ENCODE measurements at places on chromosomes 3 and 15.
A peak's percentile ranks its signal among the peaks of the same experiment; 100 is the strongest.

- no peak for DNase-seq
Observed at GRCh38 chr15:81113861-81114291, 20.2 kb upstream of the CFAP161 start.

DNA sequence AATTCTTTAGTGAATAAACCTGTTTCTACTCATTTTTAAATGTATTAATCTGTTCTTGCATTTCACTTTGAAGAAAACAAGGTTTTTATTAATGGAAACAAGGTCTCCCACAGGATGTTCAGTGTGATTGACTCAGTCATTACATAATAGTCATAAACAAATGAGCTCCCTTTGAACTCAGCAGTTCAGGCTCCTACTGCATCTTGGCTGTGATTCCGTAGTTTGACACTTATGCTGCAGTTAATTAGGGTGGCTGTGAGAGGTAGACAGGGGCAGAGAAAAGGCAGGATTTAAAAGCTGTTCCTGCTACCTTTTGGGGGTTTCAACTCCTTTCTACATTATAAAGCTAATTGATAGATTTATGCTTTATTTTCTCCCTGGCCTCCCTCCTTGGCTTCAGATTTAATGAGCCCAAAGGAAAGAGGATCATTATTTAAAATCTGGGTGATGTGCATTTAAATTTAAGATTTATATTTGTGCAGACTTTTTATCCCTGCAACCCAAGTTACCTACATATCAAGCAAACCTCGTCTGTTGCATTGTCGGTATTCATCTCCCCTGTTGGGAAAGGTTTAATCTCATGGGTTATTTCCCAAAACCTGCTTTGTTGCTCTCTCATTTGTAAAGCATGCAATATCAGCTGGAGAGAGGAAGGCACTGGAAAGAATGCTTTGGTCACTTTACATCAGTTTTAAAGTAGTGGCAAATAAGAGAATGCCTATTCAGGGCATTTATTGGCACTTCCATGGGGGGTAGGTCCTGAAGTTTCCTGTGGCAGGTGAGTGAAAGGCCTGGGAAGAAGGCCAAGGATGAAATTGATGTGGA, 345.0 kb upstream of the NR2E3 start:
- DNase-seq, result no peak

DNA sequence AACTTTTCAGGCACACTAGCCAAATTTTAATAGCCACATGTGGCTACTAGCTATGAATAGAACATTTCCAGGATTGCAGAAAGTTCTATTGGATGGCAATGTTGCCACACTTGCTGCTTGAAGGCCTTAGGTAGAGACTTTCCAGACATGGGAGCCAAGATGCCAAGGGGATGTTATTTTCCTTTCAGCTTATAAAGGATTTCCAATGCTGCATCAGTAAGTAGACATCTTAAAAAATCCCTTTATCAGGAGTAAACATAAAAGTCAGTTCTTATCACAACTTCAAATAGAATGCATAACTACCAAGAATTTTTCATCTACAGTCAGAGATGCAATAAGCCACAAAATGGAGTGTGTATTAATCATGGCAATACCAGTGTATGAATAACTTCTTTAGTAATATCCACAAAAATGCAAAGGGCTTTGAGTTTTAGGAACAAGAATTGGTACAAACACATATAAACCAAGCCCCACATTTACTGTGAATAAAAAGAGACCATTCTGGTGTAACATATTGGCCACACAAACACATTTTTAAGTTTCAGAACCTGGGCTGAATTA, 457.1 kb upstream of the ADAMTS9 start:
- no peak for DNase-seq

DNA sequence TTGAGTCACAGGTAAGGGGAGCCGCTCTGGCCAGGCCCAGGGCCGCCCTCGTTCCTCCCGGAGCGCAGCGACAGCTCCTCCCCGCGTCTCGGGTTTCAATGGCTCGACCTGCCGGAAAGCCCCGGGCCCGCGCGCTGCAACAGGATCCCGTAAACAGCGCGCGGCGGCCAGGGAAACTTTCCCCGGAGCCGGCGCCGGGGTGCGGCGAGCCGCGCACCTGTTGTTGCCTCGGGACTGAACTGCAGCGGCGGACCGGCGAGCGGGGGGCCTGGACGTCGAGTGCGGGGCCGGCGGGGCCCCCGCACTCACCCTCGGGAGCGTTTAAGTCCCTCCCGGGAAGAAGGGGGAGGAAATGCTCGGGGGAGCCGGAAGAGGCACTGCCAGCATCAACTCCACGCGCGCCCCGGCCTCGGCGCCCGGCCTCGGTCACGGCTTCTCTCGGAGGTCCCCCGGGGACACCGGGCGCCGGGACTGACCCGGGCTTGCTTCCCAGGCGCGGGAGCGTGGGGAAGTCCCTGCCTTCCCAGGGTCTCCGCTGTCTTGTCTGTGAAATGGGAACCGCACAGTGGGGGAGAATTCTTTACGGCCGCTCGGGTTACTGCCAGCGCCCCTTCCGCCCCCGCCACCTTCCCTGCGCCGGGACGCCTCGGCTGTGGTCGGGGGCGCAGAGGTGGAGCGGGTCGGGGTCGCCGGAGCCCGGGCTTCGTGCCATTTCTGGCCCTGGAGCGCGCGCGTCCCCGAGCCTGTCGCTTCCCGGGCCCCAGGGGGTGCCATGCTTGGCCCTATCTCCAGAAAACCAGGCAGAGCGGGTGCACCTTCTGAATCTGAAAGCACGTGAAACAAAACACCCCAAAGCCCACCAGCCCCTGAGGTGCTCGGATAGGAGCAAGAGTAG, 7.5 kb upstream of the PGPEP1L start:
- DNase-seq, result peak; percentile 28

- no peak for DNase-seq
Observed at GRCh38 chr15:65434201-65434600, 11.5 kb upstream of the IGDCC4 start.

GRCh38 chr15:63877713-63878271, 44.0 kb upstream of the HERC1 start:
- no peak for DNase-seq

GRCh38 chr15:63933522-63933921, 99.8 kb upstream of the HERC1 start:
- DNase-seq, result no peak

GRCh38 chr3:194987571-194988494, 283.1 kb downstream of the XXYLT1 start:
- no peak for DNase-seq

DNA sequence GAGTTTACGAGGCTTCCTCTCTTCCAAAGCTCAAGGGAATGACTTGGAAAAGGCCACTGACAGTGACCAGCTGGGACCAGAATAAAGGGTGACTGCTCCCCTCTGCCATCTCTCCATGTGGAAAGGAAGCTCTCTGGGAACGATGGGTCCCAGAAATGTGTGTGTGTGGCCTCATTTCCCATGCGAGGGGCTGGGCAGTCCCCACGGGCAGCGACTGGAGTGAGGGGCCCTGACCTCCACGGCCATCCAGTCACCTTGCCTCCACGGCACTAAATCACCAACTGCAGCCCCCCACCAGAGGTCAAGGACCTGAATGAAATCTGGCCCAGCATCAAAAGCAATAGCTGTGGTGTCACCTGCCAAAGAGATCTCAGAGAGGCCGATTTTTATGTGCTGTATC, 29.6 kb downstream of the RGMA start:
- no peak for DNase-seq

DNA sequence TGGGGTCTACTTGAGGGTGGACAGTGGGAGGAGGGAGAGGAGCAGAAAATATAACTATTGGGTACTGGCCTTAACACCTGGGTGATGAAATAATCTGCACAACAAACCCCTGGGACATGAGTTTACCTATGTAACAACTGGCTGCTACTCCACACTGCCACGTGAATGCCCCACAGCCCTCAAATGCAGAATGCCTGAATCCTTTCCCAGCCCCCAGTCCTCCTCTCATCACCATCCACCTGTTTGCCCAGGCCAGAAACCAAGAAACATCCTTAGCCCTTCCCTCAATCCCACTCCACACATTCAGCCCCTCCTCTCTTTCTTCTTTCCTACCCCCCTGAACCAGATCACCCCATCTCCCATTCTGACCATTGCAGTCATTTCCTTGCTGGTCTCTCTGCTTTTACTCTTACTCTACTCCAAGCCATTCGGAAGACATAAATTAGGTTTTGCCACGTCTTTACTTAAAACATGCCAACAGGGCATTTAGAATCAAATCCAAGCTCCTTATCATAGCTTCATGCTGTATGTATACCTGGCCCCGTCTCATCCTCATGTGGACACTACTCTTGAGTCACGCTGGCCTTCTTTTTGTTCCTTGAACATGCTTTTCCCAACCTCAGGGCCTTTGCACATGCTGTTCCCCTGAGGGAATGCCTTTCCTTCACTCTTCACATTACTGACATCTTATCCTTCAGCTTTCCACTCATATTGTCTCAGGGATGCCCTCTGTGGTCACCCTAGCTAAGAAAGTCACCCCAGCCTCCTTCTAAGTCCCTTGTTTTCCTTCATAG, 137.5 kb upstream of the ABHD17C start:
- no peak for DNase-seq

GRCh38 chr15:50190723-50191122, 8.7 kb downstream of the SLC27A2 start:
- DNase-seq, result no peak

DNA sequence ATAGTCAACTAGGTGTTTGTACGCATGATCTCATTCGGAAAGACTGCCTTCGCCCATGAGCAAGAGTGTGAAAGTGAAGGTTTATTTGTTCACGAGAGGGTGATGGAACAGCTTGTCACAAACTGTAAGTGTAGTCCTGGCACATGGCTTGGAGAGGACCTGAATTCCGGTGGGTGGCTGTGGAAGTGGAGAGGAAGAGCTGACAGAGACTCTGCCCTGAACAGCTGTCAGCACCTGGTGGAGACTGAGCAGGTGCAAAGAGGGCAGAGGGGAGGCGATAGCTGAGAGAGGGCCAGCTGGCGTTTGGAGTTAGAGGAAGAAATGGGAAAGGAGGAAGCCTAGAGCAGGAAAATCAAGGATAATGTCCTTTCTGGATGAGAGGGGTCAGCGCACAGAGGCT, 155.7 kb downstream of the EEFSEC start:
- DNase-seq, result no peak

DNA sequence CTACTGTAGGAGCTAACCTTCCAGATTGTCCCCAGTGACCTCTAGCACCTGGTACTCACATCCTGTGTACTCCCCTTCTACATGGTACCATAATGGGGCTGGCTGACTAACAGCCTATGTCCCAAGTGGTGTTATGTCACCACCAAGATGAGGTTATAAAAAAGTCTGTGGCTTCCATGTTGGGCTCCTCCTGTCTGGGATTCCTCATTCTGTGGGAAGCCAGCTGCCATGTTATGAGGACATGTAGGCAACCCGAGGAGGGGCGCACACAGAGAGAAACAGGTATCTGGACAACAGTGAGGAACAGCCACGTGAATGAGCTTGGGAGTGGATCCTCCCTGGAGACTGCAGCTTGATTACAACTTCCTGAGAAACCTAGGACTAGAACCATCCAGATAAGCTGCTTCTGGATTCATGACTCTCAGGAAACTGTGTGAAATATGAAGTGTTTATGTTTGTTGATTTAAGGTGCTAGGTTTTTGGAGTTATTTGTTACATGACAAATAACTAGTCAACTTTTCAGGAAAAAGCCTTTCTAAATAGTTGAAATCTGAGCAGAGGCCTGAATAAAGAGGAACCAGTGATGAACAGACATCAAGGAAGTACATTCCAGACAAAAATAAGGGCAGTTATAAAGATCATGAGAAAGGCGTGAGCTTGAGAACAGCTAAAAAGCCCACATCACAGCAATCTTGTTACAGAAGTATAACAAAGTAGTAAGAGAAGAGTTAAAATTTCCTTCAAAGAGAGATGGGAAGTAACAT, 21.7 kb downstream of the GOLIM4 start:
- DNase-seq, result no peak

DNA sequence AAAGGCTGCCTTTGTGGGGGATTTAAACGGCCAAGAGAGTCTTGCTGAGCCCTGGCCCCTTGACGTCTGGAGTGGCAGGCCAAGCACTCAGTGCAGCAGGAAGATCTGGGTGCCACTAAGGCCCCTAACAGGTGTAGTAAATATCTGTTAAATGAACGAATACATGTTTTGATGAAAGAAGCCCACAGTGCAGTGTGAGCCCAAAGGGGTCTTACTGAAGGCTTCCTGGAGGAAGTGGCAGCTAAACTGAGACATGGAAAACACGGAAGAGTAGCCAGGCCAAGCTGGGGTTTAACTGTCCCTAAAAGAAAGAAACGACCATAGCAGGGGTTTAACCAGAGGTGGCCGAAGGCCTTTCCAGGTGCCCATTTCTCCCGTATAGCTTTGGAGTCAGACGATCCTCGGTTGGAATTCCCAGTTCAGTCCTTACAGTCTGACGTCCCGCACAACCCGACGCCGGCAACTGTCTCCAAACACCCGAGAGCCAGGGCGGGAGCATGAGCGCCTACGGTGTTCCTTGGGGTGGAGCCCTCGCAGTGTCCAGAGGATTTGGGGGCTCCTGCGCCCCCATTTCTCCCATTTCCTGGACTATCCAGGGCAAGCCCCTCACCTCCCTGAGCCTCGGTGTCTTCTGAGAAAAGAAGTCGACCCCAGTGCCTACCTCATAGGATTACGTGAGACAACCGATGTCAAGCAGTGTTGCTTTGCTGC, 910 bp upstream of the ABHD6 start:
- DNase-seq, result no peak

DNA sequence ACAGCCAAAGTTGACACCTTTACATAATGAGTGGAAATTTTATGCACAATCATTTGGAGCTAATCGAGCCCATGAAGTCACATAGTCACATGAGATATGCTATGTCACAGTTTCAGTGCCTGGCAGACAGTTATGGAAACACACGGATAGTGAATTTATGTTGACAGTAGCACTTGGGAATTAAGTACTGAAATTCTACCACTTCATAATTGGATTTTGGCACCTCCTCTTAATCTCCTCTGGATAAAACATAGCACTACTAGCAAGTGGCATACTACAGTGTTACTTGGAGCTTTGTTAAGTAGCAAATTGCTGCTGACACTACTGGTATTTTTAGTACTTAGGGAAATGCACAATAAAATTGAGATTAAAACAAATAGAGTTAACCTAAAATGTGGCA, 1679.4 kb downstream of the OTOL1 start:
- no peak for DNase-seq

- no peak for DNase-seq
Observed at GRCh38 chr3:171777596-171777995, 32.7 kb downstream of the PLD1 start.

GRCh38 chr15:98730860-98731711, 82.7 kb downstream of the IGF1R start:
- DNase-seq, result no peak

- DNase-seq, result no peak
Observed at GRCh38 chr3:158249183-158249582, 139.3 kb downstream of the RSRC1 start.

GRCh38 chr15:95639208-95639607, 691.3 kb upstream of the NR2F2 start:
- DNase-seq, result no peak

GRCh38 chr3:147705651-147706051, 296.5 kb downstream of the ZIC1 start:
- DNase-seq, result no peak

- DNase-seq, result no peak
Observed at GRCh38 chr3:57283334-57283733, 9.2 kb downstream of the ASB14 start.
